ENCODE measurements at places on chromosomes 1 and 21.

- no peak for DNase-seq
These were observed 244.6 kb downstream of the TRABD2B start for GRCh38 chr1:47752559-47752958.

DNA sequence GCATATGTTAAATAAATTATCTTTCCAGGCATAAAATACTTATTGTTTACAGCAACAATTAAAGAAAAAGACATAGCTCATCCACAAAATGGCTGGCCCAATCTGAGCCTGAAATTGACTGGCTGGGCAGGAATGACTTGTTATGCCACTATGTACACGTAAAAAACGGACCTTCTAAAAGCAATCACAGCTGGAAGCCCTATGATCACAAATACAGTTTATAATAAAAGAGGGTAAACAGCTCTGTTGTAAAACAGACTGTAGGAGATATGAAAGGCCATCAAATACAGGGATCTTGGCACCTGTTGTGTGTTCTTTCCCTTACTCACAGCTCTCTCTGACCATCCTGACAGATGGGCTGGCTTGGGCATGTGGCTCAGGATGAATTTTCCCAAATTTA lies 70.5 kb upstream of the DMRTA2 start:
- no peak for DNase-seq

GRCh38 chr1:202968895-202969295 lies 1.8 kb upstream of the CYB5R1 start:
- DNase-seq, result no peak

GRCh38 chr1:181097242-181097641 lies 8.7 kb downstream of the IER5 start:
- DNase-seq, result no peak

DNA sequence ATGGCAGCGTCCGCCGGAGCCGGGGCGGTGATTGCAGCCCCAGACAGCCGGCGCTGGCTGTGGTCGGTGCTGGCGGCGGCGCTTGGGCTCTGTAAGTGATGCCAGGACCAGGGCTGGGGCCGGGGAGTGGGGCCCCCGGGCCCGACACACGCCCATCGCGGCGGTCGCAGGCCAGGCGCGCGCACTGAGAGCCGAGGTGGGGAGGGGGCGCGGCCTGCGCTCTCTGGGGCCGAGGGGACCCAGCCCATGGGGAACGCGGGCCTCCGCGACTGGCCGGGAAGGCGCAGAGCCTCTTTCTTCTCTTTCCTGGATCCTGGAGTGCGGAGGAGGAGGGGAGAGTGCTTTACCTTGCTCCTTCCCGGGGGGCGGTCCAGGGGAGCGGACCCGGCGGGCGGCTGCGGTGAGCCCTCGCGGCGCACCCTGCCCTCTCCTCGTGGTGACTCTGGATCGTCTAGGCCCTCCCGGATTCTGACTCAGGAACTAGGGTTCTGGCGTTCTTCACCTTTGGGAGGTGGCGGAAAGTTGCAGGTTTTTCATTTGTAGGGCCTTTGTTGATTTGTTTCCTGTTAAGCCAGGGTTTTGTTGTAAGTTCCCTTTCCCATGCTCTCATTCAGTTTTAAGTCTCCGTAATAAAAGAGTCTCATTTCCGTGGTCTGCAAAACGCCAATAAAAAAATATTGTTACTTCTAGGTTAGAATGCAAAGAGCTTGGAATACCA lies 529 bp downstream of the MPZL1 start:
- DNase-seq, result no peak

GRCh38 chr1:215594640-215595039 lies 27.5 kb downstream of the KCTD3 start:
- no peak for DNase-seq

- DNase-seq, result no peak
These were observed 16.2 kb downstream of the CNST start for GRCh38 chr1:246582301-246583055.

DNA sequence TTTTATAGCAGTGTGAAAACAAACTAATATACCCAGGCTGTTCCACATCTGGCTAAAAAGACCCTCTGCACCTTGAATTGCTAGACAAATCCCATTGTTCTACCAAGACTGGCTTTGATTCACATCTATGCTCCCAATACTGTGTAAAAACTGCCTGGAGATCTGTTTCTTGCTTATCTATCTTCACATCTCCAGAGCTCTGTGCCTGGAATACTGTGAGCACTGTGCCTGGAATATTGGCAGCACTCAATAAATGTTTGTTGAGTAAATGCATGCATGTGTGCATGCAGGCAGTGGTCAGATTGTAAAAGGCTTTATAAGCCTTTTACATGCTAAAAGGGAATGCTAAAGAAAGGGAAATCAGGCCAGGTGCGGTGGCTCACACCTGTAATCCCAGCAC lies 75.5 kb upstream of the APP start:
- no peak for DNase-seq
